ENCODE measurements at places on chromosomes 5 and 9.
A peak's percentile ranks its signal among the peaks of the same experiment; 100 is the strongest.

DNA sequence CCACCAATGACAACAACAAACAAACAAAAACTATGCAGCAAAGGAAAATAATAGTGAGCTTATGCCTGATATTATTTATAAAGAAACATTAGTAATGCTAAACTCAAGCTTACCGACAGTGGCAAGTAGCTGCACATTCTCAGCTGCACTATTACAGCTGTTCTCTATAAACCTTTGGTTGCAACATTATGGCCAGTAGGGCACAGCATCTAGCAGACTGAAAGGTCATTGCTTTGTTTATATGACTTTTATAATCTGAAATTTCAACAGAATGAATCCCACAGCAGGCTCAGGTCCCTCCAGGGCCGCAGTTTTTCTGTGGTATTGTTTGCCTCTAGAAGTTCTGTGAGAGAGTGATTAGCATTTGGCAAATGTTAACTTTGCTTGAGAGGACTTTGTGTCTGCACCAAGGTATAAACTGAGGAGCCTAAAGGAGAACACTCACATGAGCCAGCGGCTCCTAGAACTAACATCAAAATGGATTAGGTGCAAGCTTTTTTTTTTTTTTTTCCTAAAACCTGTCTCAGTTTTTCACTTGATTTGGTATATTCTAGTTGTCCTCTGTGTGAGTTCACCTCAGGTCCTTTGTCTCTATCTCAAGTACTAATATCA is 58.3 kb downstream of the IZUMO3 start:
- no peak for DNase-seq

GRCh38 chr5:133145436-133146170 is 93.8 kb downstream of the HSPA4 start:
- DNase-seq: no peak

DNA sequence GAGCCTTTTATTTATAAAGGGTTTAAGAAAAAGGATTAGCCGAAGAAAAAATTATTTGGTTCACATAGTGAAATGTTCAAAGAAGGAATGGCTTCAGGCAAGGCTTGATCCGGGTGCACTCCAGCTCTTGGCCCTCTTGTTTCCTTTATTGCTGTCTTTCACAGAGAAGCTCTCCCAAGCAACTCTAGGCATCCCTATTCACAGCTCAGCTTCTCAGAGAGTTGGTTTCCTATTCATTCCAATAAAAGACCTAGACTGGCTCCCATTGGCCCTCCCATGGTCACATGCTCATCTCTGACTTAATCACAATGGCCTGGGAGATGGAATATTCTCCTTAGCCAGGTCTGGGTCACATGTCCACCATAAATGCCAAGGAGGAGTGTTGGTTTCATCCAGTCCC is 9.4 kb upstream of the FGFR4 start:
- no peak for DNase-seq

- no peak for DNase-seq
Measured at GRCh38 chr5:140220032-140220697, 45.2 kb downstream of the CYSTM1 start.

- no peak for DNase-seq
Measured at GRCh38 chr9:133371261-133371711, 4.6 kb downstream of the SURF4 start.

DNA sequence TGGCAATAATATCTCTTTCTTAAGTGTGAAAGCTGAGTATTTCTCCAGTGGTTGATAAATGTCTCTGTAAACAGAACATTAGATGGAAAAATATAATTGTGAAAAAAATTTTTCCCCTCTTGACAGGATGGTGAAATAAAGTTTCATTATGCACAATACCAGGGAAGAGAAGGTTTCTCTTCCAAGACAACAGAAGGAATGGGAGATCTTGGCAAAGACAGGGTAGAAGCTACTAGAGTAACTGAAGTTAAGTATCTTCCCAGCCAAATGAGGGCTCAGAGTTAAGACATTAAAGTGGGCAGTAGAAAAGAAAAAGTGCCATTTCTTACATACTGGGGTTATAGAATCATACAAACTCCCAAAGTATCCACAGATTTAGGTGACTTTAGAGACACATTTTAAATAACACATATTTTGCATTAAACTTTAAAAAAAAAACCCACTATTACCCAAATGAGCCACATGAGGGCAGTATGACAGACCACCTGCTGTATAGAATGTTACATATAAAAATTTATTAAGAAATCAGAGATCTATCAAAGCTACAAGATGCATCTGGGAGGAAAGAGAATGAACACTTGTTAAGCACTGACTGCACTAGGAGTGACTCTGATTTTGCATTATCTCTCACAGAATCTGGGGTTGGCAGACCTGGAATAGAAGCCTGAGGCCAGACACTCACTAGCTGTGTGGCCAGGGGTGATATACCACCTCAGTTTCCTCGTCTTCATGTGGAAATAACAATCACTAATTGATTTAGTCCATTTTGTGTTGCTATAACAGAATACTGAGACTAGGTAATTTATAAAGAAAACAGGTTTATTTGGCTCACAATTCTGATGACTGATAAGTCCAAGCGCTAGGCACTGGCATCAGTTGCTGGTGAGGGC is 98.5 kb downstream of the ARSB start:
- no peak for DNase-seq

GRCh38 chr5:65721050-65721719 is 724 bp downstream of the SGTB start:
- peak; percentile 86 for DNase-seq

- DNase-seq: peak; percentile 44
Measured at GRCh38 chr5:72402959-72403628, 82.9 kb downstream of the PTCD2 start.

- no peak for DNase-seq
Measured at GRCh38 chr5:180053061-180053602, 18.4 kb downstream of the RNF130 start.

DNA sequence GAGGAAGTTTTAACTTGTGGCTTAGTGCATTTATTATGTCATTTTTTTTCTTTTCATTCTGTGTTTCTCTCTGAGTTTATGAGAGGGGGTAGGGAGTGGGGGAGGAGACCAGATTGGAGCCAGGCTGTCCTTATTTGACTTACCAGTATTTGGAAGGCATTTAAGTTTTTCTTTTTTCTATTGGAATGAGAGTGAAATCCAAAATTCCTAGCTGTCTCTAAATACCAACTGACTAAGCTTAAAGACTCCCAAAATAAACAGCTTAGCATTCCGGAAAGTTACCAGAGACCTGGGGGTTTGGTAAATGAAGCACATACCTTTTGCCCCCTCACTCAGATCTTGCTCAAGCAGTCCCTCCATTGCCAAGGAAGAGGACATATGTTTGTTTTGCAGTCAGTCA is 581.9 kb upstream of the BRINP1 start:
- DNase-seq: no peak

GRCh38 chr9:1514776-1515363 is 464.7 kb downstream of the DMRT2 start:
- no peak for DNase-seq

DNA sequence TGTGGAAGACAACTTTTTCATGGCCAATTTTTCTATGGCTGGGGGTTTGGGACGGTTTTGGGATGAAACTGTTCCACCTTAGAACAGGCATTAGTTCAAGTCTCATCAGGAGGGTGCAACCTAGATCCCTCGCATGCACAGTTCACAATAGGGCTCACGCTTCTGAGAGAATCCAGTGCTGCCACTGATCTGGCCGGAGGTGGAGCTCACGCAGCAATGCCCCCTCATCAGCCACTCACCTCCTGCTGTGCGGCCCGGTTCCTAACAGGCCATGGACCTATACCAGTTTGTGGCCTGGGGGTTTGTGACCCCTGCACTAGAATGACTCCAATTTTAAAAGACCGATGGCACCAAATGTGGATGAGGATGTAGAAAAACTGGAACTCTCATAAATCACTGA is 127.2 kb upstream of the IER5L start:
- DNase-seq: no peak

Measured in femur (tissue), 1 donor.